ENCODE measurements at places on chromosomes 4 and X.

GRCh38 chr4:137212601-137213000 is 319.7 kb downstream of the PCDH18 start:
- no peak for DNase-seq

DNA sequence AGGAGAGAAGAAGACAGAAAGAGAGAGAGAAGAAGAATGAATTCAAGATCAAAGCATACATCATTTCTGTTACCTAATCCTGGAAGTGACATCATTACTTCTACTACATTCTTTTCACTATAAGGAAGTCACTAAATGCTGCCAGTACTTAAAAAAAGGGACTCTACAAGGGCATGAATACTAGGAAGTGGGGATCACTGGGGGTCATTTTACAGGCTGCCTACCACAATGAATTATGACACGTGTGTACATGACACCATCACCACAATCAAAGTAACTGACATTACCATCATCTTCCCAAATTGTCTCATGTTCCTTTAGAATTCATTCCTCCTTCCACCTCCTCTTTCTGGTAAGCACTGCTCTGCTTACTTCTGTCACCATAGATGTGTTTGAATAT is 227.0 kb downstream of the CPE start:
- DNase-seq, result no peak

GRCh38 chrX:41526925-41527324 is 79.8 kb downstream of the NYX start:
- peak; percentile 11 for DNase-seq

DNA sequence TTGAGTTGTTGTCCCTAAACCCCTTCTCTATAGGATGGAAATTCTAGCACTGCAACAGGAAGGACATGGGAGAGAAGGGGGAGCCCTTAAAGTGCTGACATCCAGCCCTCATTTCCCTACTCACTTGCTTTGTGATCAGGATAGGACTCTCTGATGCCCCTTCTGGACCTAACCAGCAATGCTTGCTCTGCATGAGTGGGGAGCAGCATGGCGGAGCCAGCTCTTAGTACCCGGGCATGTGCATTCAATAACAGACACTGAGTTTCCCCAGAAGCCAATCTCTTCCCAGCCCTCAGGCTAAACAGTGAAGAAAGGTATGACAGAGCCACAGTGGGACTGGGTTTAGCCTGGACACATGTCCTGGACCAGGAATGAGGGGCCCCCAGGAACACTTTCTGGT is 14.0 kb downstream of the SOD3 start:
- no peak for DNase-seq

GRCh38 chr4:83889802-83890201 is 353.9 kb downstream of the GPAT3 start:
- DNase-seq, result no peak

Measured in activated CD4-positive, alpha-beta T cell treated with anti-CD3 and anti-CD28 coated beads for 36 hours (primary cell).